Natural killer cell treated with Interleukin-12 subunit alpha and Interleukin-12 subunit beta and Interleukin-15 and Interleukin-18, amount 100 ng/mL, for 72 hours (primary cell): ENCODE measurements at places on chromosomes 3 and 15. TPM values are rescaled to one million over a fixed set of nuclear protein-coding genes. Genes with fewer than 3 reads are reported as not detected.

The GPR15 gene
- total RNA-seq: 13.2 TPM

The ATP13A5 gene
- total RNA-seq: not detected

DNA sequence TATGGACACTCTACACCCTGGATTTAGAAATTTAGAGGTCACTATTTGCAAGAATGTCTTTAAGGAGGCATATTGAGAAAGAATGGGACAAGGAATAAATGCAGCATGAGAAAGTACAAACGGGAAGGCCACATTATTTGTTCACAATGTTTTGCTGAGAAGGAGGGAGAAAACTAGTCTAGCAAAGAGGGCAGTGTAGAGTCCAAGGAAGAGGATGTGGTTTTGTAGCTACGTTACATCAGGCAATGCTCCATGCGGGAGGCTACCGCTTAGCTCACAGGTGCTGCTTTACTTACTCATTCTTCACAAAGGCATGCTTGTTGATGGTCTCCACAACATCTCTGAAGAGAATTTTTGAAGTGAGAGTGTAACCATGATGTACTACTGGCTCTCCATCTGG, 191.1 kb downstream of the PLCH1 start:
- DNase-seq: no peak

- DNase-seq: no peak
These were observed 125.3 kb upstream of the BCL6 start for GRCh38 chr3:187870360-187871203.

- no peak for DNase-seq
These were observed 1017.3 kb upstream of the EPHA6 start for GRCh38 chr3:95797081-95797480.

DNA sequence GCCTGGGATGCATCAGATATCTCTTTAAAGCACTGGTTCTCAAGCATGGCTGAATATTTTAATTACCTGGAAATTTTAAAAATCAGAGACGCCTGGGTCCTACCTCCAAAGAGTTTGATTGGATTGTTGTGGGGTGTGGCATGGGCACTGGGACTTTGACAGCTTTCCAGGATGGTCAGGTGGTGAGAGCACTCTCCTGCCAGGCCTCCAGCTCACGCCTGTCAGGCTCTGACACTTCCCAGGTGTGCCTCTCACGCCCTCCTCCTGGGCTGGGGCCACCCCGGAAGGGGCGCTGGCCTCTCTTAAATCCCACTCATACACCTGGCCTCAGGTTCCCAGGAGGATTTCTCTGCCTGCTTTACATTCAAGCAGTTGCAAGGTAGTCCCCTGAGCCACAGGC, 48.5 kb downstream of the AMOTL2 start:
- no peak for DNase-seq

DNA sequence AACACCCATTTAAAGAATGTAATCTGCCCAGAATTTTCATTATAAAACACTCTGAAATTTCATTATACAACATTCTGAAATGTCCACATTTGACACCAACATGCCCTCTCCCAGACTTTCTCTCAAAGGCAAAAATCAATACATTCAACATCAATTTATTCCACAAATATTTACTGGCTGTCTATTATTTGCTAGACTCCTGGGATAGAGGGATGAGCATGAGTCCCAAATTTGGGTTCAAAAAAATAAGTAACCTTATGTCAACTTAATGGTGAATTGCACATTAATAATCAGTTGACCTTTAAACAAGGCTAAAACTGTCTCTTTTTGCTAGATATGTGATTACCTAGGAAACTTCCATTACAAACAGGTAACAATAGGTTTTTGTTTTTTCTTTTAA, 109.0 kb downstream of the SERPINI1 start:
- no peak for DNase-seq

GRCh38 chr3:178629430-178630178, 93.4 kb downstream of the KCNMB2 start:
- no peak for DNase-seq

GRCh38 chr3:126464093-126464492, 11.6 kb downstream of the ZXDC start:
- DNase-seq: peak; percentile 18

- DNase-seq: no peak
These were observed 33.2 kb downstream of the SMAD6 start for GRCh38 chr15:66734961-66735908.

The SPESP1 gene
- not detected for total RNA-seq

DNA sequence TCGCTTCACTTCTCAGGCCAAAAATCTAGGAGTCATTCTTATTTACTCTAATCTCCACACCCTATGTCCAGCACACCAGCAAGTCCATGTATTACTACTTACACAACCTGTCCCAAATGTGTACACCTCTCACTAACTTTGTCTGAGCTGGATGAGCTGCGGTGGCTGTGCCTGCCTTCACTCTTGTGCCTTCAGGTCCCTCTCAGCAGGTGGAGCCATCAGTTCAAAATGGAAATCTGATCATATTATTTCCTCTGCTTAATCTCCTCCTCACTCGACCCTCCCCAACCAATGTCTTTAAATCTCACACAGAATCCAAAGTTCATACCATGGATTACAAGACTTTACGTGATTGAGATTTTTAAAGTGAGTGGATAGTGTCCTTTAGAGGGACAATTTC, 82.8 kb downstream of the SSR3 start:
- DNase-seq: no peak

The BTBD1 gene
- 63.3 TPM for total RNA-seq

GRCh38 chr3:114033721-114034120, 22.6 kb downstream of the CCDC191 start:
- no peak for DNase-seq

DNA sequence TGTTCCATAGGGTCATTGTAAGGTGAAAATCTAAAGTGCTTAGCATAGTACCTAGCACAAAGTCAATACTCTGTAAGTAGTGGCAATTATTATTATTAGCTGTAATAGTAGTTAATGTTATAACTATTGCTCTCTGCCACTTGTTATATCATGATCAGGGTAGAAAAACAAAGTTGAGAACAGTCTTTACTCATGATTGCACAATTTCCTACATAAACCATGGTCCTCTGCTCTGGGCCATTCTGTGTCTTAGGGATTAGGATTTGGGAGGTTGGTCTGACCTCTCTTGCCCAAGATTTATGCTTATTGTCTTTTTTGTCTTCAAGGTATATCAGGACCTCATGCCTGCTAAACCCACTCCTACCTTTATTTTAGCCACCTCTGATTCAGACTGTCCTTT, 4.3 kb upstream of the LRRC58 start:
- no peak for DNase-seq

The SCAANT1 gene
- total RNA-seq: not detected

The PRICKLE2 gene
- total RNA-seq: not detected

DNA sequence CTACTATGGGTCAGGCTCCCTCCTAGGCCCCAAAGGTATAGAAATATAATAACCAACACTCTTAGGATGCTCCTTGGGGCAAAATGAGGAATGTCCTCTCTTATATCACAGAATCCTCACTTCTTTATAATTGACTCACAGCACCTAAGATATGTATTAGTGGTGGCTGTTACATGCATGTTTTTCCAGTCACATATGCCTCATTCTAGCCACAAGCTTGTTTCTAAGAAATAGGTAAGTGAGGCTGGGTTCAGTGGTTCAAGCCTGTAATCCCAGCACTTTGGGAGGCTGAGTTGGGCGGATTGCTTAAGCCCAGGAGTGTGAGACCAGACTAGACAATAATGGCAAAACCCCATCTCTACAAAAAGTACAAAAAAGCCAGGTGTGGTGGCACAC, 57.9 kb upstream of the PSMD6 start:
- no peak for DNase-seq

DNA sequence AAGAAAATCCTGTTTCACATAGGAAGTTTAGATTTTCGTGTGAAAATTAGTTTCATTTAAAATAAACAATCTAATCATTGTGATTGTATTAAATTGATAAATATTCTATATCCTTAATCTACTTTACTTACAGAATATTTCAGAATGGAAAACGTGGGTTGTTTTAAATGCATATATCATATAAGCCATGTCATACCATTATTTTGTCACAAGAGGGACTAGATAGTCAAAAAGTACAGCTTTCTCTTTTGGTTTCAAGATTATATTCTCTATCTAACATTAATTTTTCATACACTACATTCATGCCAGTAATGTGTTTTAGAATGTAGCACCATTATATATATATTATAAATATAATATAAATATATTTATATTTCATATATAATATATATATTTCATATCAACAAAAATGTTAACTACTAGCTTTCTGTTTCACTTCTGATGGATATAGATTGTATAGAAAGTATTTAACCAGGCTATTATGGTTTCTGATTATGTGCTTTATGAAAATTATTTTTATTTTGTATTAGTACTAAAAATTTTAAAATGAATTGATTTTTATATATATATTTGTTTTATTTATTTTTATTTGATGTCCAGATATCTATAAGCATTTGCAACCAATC, 45.3 kb downstream of the OSTN start:
- no peak for DNase-seq

DNA sequence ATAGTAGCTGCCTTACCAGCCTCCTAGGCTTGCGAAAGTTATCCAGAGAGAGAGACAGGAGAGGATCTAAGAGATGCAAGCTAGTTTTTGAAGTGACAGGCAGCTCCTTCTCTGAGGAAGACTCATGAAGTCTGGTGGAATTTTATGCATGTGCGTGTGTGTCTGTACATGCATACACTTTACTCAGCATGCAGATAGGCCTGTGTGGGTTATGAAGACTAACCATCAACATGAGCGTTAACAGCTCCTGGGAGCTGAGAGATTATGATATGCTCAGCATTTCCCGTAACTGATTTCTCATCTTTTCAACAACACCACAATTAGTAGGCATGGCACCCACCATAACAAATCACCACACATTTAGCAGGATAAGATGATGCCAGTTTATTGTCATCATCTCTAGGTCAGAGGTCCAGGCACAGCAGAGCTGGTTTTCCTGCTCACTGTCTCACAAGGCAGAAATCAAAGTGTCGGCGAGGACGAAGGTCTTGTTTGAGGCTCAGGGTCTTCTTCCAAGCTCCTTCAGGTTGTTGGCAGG, 239.5 kb downstream of the CACNA2D3 start:
- DNase-seq: no peak

- no peak for DNase-seq
These were observed 314.7 kb downstream of the PYDC2 start for GRCh38 chr3:191775451-191776233.

DNA sequence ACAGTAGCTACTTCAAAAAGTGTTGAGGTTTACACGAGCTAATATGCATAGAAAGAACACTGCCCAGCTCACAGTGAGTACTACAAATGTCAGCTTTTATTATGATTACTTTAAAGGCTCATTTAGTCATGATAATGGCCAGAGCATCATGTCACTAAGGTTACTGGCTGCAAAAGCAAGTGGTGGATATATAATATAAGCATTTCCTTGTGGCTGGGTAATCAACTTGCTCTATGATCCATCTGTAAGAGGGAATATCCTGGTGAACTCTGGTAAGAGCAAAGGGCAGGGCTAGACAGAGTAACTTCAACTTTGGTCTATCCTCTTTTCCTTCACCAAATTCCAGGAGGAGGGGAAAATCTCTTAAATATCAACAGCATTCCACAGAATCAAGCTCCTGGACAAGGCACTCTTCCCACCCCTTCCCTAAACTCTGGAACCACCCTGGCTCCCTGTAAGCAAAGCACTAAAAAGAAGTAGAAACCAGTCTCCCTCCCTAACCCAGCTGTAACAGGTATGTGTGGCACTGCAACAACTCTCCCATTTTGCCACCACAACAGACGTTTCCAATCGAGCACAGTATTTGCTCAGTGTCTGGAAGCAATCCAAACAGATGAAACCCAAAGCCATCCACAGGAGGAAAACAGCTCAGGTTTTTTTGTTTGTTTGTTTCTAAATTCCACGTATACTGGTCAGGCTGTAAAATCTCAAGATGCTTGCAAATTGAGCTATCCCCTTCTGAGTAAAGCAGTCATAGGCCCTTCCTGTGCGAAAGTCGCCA, 13.4 kb downstream of the B4GALT4 start:
- no peak for DNase-seq

DNA sequence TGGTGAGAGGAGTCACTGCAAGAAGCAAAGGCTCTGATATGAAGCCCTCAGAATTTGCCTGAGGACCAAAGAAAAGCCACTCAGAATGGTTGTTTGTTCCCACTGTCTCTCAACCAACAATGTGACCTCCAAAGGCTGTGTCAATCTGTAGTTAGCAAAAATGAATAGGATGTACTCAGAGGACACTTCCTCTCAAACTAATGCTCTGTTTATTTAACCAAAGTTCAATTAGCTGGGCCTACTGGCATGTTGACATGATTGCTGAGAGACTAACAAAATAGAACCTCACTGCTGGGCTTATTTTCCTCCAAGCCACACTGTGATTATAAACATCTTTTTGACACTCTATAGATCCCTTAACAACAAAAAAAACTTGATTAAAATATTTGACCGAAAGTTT, 522.5 kb downstream of the OCA2 start:
- DNase-seq: no peak

DNA sequence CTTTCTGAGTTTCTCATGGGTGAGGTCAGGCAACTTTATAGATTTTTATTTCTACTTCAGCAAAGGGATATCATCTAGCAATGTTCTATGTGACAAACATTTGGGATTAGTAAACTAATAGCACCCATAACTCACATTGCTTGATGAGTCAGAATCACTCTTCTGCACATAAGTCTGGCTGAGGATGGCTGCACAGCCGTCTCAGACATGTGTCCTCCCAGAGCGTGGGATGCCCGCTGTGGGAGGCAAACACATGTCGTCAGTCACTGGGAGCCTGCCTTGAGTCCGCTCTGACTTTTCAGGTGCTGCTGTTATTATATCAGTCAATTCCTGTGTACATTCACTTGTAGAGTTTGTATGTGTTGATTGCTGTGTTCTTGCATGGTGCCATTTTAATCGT, 230.7 kb upstream of the TRIM42 start:
- no peak for DNase-seq

The TM4SF18 gene
- total RNA-seq: not detected

The C3orf22 gene
- total RNA-seq: not detected

DNA sequence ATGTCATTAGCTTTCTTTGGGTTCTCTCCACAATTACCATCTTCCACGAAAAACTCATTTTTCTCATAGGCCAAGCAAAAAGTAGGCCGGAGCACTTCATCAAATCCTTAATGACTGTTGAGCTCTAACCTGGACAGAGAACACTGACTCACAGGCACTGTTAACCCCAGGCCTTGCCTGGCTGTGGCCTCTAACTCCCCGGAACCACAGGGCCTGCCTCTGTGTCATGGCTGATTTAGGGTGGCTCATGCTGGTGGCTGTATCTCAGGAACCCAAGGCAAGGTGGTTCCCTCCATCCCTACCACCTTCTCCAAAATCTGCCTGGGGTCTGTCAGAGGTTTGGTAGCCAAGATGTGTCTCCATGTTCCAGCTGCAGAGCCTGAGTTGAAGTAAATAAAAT, 3.6 kb downstream of the CRTAP start:
- no peak for DNase-seq
